Cerebellar cortex (tissue), 1 donor: ENCODE measurements at places on chromosomes 1 and 21.

- no peak for DNase-seq
These were observed 58.0 kb downstream of the SDCCAG8 start for GRCh38 chr1:243313635-243314536.

DNA sequence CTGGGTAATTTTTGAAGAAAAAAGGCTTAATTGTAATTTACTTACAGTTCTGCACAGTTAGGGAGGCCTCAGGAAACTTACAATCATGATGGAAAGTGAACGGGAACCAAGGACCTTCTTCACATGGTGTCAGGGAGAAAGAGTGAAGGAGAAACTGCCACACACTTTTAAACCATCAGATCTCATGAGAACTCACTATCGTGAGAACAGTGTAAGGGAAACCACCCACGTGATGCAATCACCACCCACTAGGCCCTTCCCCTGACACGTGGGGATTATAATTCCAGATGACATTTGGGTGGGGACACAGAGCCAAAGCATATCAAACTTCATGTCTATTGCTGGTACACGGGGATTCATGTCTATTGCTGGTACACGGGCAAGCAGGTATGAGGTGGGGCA is 5.3 kb upstream of the SFT2D2 start:
- DNase-seq, result no peak

DNA sequence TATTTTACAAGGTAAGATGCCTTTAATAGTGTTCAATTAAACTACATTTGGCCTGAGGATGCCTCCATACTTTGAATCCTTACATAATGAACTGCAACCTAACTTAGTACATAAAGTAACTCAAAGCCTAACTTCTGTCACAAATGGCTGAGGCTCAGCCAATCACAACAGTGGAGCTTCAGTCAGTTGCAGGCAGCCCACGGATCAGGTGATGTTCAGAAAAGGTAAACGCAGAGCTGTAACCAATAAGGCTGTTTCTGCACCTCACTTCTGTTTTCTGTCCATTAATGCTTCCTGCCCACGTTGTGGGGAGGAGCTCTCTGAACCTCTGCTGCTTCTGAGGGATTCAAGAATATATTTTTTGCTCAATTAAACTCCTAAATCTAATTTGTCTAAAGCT is 94.8 kb upstream of the KIAA0040 start:
- no peak for DNase-seq

- DNase-seq, result peak; percentile 78
These were observed 73.2 kb upstream of the DNAJC6 start for GRCh38 chr1:65235867-65236805.

DNA sequence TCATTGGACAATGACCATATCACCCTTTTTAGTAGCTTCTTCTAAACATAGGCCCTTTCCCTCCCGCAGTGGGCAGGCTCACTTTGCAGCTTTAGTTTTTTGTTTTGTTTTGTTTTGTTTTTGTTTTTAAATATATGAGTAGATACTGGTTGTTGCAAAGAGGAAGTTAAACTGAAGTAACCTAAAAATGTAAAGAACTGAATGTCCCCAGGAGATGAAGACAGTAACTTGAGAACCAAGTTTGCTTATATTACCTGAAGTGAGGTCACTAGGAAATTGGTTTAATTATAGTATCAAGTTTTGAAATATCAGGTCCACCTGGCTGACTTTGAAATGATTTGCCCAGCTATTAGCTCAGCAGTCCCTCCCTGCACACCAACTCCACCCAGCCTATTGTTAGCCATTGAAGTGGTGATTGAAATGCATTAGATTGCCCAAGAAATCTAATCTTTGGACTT is 18.2 kb downstream of the SMAP2 start:
- DNase-seq, result no peak

GRCh38 chr1:54564312-54565112 is 16.5 kb downstream of the ACOT11 start:
- no peak for DNase-seq

DNA sequence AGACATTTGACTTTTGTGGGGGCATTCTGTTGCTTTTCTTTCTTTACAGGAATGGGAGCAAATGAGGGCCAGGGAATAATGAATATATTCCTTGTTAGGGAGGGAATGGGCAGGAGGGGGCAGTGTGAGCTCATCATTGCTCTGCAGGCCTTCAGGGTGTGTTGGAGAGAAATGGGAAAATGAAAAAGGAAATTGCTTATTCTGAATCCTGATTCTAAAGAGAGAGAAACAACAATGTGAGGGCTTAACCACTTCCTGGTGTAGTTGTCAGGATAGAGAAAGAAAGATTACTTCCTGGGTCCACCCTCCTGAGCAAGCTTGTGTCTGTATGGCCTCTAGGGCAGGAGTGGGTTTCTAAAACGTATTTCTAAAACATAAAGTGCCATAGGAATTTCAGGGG is 28.3 kb downstream of the VANGL2 start:
- peak; percentile 77 for DNase-seq

GRCh38 chr21:16072737-16073136 is 343.0 kb downstream of the USP25 start:
- DNase-seq, result peak; percentile 63

GRCh38 chr1:217048104-217048707 is 325.0 kb upstream of the ESRRG start:
- DNase-seq, result peak; percentile 16

- peak; percentile 2 for DNase-seq
These were observed 65.1 kb downstream of the TCP10L start for GRCh38 chr21:32519945-32520874.

DNA sequence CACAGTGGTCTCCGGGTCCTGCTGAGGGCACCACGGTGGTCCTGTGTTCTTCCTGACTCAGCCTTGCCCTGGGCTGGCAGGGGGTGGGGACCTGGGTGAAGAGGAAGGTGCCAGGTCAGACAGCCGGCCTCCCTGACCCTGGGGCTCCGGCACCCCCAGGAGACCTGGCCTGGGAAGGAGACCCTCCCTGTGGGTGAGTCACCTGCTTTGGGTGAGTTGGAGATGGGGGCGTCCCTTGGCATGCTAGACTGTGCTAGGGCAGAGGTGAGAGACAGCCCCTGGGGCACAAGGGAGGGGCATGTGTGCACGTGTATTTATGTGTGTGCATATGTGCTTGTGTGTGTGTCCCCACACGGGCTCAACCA is 23.4 kb downstream of the SPSB1 start:
- no peak for DNase-seq

GRCh38 chr1:158819461-158820443 is 11.4 kb upstream of the MNDA start:
- DNase-seq, result no peak

DNA sequence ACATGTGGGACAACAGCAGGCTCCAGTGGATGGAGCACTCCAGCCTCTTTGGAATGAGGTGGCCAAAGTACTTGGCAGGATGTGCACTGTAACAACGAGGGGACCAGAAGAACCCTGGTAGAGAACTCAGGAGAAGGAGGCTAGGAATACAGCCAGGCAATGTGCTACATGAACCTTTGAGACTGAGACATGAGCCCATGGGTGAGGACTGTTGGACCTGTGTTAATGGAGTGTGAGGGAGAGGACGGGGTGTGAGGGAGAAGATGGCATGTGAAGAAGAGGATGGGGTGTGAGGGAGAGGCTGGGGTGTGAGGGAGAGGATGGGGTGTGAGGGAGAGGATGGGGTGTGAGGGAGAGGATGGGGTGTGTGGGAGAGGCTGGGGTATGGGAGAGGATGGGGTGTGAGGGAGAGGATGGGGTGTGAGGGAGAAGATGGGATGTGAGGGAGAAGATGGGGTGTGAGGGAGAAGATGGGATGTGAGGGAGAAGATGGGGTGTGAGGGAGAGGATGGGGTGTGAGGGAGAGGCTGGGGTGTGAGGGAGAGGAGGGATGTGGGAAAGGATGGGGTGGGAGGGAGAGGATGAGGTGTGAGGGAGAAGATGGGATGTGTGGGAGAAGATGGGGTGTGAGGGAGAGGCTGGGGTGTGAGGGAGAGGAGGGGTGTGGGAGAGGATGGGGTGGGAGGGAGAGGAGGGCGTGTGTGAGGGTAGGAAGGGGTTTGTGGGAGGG is 62.3 kb upstream of the ARTN start:
- DNase-seq, result no peak

DNA sequence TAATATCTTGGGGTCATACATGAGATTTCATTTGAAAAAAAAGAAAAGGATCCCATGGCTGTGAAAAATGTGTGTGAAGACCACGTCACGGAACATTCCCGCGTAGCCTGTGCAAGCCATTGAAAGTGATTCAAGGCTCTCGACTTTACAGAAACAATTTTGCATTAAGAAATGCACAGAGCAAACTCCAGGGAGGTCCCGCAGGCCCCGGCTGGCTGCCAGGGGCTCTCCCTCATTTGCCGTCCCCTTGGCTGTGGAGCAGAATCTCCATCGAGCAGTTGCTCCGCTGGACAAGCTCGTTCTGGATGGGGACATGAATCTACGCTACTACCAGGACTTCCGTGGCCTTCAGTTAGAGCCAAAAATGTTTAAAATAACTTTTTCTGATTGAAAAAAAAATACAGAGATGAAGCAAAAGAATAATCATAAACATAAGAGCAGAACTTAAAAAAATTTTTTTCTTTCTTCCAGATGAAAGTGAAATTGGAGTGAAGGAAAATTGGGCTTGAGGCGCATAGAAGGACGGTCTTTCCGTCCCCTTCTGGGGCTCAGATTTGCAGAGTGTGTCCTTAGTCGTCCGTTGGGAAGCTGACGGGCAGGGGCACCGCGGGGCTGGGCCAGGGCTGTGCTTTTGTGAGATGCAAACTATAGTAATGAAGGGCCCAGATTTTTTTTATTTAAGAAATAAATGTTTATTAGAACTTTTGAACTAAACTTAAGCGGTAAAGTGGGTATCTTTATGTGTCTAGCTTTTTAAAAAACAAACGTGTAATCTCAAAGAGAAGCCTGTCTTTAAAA is 68.1 kb upstream of the ARHGEF16 start:
- DNase-seq, result no peak

DNA sequence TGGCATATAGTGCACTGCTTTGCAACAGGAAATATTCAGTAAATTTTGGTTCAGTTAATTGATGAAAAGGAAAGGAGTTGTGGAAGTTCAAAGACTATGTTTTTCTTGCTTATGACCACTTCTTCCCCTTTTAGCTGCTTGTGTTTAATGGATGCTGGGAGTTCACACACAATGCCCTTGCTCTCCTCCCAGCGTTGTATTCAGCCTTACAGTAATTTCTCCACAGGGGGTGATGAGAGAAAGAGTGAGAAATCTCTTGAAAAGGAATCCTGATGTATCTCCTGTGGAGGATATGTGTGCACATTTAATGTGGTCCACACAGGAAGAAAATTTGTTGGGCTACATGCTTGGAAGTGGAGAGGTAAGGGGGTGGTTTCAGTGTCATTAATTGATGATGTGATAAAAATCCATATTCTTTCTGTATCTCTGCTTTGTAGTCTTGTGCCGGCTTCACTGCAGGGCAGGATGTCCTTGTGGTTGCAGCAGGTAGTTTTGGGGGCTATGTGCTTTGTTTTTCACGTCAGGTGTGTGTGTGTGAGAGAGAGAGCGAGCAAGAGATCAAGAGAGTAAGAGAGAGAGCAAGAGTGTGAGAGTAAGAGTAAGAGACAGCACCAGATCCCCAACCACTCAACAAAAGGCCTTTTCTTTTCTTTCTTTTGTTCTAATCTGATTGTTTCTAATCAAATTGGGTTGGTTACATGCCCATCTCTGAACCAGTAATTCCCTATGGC is 204.4 kb downstream of the RWDD3 start:
- no peak for DNase-seq

GRCh38 chr1:32898958-32899357 is 2.2 kb downstream of the TMEM54 start:
- no peak for DNase-seq

GRCh38 chr1:53279296-53280200 is 41.2 kb upstream of the MAGOH start:
- peak; percentile 89 for DNase-seq

GRCh38 chr1:19377812-19378718 is 65.9 kb downstream of the SLC66A1 start:
- peak; percentile 68 for DNase-seq

DNA sequence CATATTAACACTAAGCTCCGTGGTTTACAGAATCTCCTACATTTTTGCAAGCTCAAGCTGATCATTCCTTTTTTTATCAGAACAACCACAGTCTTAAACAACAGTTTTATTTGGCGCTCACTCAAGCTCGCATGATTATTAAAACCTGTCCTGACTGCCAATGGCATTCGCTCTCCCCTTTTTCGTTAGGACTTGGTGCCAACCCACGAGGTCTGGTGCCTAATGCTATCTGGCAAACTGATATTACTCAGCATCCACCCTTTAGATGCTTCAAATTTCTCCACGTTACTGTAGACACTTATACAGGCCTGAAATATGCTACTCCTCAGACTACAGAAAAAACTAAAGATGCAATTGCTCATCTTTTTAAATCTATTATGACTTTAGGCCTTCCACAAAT is 23.0 kb upstream of the ITLN1 start:
- no peak for DNase-seq

- no peak for DNase-seq
These were observed 12.8 kb downstream of the KCNJ15 start for GRCh38 chr21:38269576-38269936.

GRCh38 chr1:95086949-95087533 is 14.3 kb upstream of the ALG14 start:
- DNase-seq, result no peak

GRCh38 chr1:217896490-217896889 is 265.3 kb downstream of the SPATA17 start:
- DNase-seq, result no peak

- DNase-seq, result no peak
These were observed 13.4 kb downstream of the EPRS1 start for GRCh38 chr1:220032911-220033310.

- DNase-seq, result no peak
These were observed 20.7 kb downstream of the TNFRSF8 start for GRCh38 chr1:12083766-12084165.

DNA sequence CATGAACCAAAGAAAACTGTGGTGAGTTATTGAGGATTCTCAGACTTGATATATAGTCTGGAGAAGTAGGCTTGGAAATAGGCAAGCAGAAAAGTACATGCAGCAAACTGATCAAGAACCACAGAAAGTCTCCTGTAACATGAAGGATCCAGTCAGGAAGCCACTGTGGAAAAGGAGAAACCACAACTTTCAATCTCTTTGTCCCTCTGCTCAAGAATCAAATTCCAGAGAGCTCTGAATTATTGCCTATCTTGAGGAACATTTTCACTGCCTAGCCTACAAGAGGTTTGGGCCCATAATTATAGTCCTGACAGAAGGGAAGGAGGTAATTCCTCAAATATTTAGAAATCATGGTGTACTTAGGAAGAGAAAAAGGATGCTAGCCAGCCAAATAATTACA is 43.0 kb upstream of the ADAMTS1 start:
- DNase-seq, result no peak

DNA sequence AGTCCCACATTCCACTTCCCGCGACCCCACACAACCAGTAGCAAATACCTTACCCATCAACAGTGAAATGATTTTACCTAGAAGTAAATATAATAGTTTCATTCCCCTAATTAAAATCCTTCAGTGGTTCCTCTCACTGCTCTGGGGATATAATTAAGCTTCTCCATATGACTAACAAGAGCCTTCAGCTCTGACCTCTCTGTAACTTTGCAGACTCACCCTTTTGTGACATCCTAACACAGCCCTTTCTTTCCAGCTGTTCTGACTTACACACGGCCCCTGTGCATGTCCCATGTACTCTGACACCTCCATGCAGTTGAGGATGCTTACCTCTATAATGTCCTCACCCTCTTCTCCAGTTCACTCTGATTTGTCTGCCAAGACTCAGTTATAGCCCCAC is 137.3 kb upstream of the SPAG17 start:
- no peak for DNase-seq
